ENCODE measurements at places on chromosomes 3 and 15. TPM values are rescaled to one million over a fixed set of nuclear protein-coding genes. Genes with fewer than 3 reads are reported as not detected.

FBXO40 gene
- 0.22 TPM for total RNA-seq

LRRC31 gene
- total RNA-seq = not detected

GRM7 gene
- total RNA-seq = 16.7 TPM

PLA2G4D gene
- total RNA-seq = not detected

PPIP5K1 gene
- total RNA-seq = 46.3 TPM

ZNF385D gene
- 35.0 TPM for total RNA-seq

CNTN3 gene
- total RNA-seq = 22.3 TPM

EAF2 gene
- total RNA-seq = 16.3 TPM

PLCH1 gene
- total RNA-seq = 35.0 TPM

RGMA gene
- 13.7 TPM for total RNA-seq

EFCAB12 gene
- 0.44 TPM for total RNA-seq

GPR171 gene
- total RNA-seq = 0.38 TPM

ENTPD3 gene
- total RNA-seq = 1.7 TPM

CCDC66 gene
- 80.1 TPM for total RNA-seq

RAB8B gene
- total RNA-seq = 45.6 TPM

PRR23B gene
- not detected for total RNA-seq

HGD gene
- total RNA-seq = 0.82 TPM

GUCA1C gene
- 14.0 TPM for total RNA-seq

FANCD2 gene
- total RNA-seq = 11.7 TPM

SST gene
- not detected for total RNA-seq

ADAMTS7 gene
- 20.7 TPM for total RNA-seq

GLDN gene
- total RNA-seq = 5.1 TPM

MIX23 gene
- 22.8 TPM for total RNA-seq

DAPK2 gene
- 6.5 TPM for total RNA-seq

LXN gene
- 14.3 TPM for total RNA-seq

TF gene
- total RNA-seq = 1,294 TPM

AHSG gene
- not detected for total RNA-seq

ACKR2 gene
- total RNA-seq = 1.1 TPM

STRIT1 gene
- total RNA-seq = not detected

MCTP2 gene
- 8.6 TPM for total RNA-seq

CHCHD6 gene
- total RNA-seq = 29.2 TPM

FGF7 gene
- total RNA-seq = 15.6 TPM

CMTM7 gene
- total RNA-seq = 6.9 TPM

ITIH1 gene
- not detected for total RNA-seq

ATP8B4 gene
- 9.3 TPM for total RNA-seq

TLNRD1 gene
- total RNA-seq = 12.2 TPM

DYNLT2B gene
- 14.8 TPM for total RNA-seq

CCRL2 gene
- 1.7 TPM for total RNA-seq

BTLA gene
- not detected for total RNA-seq

KNG1 gene
- total RNA-seq = not detected

CADPS gene
- 418 TPM for total RNA-seq

ABHD2 gene
- 63.0 TPM for total RNA-seq

RETNLB gene
- total RNA-seq = not detected

PP2D1 gene
- not detected for total RNA-seq

TMC3 gene
- total RNA-seq = 0.22 TPM

ACSBG1 gene
- total RNA-seq = 1.0 TPM

RASL12 gene
- 18.6 TPM for total RNA-seq

PRKCI gene
- 68.0 TPM for total RNA-seq
